ENCODE measurements at places on chromosomes 7 and 10.

DNA sequence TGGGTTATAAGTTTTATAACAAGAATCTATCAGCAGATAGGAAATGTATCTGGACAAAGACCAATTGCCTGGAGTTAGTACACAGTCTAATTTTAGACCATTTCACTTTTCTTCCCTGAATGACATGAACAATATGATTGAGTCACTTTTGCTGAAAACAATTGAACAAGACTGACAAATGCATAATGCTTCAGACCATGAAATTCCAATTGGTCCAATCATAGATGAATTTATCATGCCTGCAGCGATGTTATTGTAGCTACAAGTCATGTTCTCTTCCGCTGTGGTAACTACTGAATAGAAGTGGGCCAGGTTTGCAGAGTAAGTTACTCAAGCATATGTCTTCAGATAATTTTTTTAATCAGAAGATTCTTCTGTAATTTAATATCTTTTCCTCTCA is 73.4 kb downstream of the VSTM2A start:
- no peak for DNase-seq

DNA sequence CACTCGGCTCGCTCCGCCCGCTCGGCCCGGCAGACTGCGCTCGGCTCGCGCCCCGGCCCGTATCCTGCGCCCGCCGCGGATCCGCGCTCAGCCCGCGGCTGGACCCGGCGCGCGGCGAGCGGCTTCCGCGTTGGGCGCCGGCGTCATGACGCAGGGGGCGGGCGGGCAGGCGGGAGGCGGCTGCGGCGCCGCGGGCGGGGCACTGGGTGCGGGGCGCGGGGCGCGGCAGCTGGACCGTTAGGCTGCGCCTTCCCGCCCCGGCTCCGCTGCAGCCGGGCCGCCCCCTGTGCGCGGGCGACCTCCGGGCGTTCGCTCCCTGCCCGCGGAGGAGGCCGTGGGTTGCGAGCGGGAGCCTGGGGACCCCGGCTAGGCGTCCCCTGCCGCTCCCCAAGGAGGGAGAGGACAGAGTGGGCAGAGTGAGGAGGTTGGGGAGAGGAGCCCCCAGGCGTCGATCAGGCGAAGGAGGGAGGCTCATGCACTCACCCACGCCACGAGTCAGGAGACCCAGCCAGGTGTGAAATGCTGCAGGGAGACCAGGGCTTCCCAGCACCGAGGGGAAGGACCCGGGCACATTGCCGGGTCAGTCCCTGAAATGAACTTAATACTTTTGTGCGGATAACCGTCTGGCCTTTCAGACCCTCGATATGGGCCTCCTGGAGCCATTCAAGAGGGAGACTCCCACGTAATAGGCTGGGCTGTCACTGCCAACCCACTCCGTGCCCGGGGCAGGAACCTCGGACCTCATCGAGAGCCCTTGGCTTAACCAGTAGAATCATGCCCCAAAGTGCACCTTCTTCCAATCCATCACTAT is at the start of gene PIP4K2A:
TSS of gene PIP4K2A (minus strand) at position 100 of the 811 bp plus-strand sequence. CDS start 252 bp downstream, outside the sequence.
- DNase-seq, result peak; percentile 90

- DNase-seq, result no peak
These were observed 180.5 kb downstream of the CREB5 start for GRCh38 chr7:28592861-28593260.

DNA sequence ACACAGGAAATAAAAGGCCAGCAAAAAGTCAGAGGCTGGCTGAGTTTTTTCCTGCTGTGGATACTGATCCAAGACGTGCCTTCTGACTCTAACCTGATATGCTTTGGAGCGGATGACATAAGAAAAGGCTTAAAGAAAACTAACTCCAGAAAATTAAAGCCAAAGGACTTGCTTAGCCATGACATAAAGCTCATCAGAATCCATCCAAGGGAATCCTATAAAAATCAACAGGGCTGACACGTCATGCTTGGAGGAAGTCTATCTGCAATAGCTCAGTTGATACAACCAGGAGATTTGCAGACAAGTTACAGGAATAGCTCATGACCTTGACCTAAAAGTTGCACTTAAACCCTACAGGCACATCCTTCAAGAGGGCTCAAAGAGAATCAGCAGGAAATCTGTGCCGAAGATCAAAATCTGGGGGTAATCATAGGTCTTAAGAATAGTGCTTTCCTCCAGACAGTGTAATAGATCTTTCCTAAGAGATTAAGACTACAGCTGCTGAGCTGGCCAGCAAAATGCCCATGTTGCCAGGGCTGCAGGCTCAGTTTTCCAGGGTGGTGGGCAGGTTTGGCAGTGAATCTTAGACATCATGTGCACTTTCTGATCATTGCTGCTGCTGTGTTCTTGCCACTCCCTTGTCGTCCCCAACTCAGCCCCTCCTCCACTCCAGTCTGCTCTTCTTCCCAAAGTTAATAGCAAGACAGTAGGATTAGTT is 111.5 kb upstream of the SVIL start:
- no peak for DNase-seq

- DNase-seq, result no peak
These were observed 52.1 kb downstream of the SUFU start for GRCh38 chr10:102555781-102556328.

GRCh38 chr7:2237109-2237602 is 4.4 kb upstream of the MAD1L1 start:
- DNase-seq, result peak; percentile 97

DNA sequence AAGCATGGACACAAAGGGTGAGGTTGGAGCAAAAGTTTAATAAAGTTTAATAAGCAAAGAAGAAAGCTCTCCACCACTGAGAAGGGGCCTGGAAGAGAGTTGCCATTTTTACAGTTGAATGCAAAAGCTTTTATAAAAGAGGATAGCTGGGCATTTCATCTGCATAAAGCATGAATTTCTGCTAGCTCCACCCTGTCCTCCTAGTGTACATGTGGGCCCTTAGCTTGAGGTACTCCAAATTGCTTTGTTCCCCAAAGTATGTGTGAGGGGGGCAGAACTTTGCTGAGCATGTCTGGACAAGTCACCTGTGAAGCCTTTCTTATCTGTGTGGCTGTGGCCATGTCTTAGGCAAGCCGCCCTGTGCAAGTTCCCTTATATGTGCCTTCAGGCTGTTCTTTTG is 22.6 kb upstream of the CROT start:
- DNase-seq, result no peak

DNA sequence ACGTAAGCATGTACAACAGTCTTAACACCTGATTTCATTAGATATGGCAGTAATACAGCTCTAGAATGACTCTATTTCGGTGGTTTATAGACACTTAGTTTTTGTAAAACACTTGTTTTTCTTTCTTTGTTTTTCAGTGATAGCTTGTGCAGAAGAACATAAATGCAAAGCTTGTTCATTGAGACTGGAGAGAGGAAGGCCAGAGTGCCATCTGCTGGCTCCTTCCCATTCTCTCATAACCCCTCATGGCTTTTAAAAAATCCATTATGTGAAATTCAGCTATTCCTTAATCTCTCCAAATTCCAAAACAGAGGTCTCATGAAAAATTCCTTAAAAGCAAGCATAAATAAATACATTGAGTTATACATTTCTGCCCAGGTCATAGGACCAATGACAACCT is 76.3 kb downstream of the CACNB2 start:
- peak; percentile 3 for DNase-seq

DNA sequence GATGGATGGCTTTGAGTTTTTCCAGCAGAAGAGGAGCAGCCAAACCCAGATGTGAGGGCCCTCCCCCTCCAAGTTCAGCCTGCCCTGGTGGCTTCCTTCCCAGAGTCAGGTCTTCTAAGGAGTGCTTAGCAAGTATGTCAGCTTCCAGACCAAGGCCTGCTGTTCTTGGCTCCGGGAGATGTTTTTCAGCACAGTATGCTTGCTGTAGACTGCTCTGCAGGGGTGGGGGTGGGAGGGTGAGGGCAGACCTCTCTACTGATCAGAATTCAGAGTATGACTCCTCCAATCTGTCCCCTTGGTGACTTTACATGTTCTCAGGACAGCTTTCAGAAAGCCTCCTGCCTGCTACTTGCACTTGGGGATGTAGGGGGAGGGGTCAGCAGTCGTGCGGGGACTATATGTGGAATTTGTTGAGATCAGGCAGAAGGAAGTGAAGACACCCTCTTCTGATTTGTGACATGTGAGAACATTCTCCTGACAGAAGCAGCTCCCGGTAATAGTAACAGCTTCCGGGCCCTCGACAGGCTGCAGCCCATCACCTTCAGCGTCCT is 516.4 kb upstream of the ZMIZ1 start:
- no peak for DNase-seq

DNA sequence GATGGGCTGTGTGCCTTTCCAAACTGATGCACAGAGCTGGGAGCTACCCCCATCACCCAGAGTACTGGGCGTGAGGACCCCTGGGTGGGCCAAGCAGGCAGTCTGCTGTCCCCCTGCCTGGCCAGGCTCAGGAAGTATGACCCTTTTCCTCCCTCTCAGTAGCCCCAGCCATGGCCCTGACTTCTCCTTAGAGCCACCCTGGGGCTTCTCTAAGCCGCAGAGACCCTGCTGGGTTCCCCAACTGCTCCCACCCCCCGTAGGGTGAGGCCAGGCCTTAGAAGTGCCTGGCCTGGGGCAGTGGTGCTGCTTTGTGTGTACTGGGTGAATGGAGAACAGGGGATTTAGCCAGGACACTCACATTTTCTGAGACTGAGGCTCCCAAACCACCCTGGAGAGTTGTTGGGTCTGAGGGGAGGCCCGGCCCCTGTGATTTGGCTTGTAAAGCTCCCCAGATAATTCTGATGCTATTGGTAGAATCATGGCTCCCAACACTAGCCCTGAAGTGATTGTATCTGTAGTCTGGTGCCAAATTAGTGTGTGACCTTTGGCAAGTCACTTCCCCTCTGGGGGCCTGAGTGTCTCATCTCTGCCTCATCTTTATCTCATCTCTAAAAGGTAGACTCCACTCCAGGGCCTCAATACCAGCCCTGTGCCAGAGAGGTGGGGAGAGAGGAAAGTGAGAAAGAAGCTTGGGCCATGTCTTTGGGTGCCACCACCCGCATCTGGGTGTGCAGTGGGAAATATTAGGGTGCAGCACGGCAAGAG is 99.7 kb upstream of the PPIF start:
- DNase-seq, result peak; percentile 51

DNA sequence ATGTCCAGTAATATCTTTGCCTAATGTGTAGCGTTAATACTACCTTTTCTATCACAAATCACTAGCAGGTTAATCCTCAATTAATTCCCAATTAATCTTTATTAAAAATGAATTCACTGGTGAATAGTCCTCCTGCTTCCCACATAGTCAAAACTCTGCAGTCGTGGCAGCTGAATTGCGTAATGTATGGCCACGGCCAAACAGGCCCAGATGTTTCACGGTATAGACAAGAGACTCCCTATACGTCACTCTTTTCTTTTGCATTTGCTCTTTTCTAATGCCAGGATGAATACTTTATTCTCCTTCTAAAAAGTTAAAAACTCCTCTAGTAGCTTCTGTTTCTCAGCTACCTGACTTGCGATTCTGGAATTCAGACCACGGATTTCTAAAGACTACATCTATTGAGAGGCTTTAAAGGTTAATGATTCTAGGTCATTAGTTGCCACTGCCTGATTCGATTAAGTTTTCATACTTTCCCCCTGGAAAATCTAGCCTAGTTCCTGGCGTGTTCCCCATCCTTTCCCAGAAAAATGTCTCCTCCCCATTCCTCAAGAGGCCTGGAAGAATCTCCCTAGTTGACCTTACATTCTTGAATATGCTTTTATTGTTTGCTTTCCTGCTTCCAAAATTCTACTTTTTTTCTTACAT is 16.9 kb downstream of the MEOX2 start:
- DNase-seq, result no peak

GRCh38 chr7:127628445-127628844 is 10.5 kb upstream of the PAX4 start:
- DNase-seq, result no peak

- no peak for DNase-seq
These were observed 445 bp upstream of the PVRIG start for GRCh38 chr7:100219271-100219737.

DNA sequence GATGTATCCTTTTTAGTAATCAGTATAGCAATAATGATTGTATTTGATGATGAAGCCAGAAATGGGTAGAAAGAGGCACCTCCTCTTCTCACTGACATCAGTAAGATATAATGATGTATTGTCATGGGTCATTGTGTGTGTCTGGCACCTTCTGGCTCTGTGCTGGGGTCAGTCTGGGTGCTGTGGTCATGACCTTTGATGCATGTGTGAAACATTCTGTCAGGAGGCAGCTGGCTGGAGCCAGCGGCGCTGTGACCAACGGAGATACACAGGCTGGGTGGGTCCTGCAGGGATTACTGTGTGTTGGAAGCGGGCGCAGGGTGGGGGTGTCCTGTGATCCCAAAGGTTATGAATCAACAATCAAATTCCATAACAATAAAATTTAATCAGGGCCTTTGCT is 35.2 kb downstream of the EEPD1 start:
- no peak for DNase-seq

GRCh38 chr7:111138586-111138985 is 47.7 kb downstream of the LRRN3 start:
- no peak for DNase-seq

GRCh38 chr10:51716981-51717380 is 17.6 kb upstream of the CSTF2T start:
- DNase-seq, result no peak

DNA sequence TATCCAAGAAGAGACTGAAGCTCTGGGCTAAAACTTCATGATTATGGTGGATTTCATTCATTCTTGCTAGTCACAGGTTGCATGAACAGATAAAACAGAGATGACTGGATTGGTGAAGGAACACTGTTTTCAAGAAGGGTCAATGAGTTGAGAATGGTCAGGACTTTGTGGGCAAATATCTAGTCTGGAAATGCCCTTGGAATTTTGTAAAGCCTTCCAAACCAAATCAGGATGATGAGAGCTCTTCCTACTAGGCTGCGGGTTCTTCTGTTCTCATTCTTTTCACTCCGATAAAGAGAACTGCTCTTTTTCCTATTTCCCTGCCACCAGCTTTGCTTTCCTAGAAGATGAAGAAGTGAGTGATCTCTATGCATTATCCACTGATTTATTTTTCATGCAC is 171.4 kb downstream of the ARID5B start:
- no peak for DNase-seq

- DNase-seq, result no peak
These were observed 18.9 kb downstream of the CAMK2G start for GRCh38 chr10:73855413-73855812.

DNA sequence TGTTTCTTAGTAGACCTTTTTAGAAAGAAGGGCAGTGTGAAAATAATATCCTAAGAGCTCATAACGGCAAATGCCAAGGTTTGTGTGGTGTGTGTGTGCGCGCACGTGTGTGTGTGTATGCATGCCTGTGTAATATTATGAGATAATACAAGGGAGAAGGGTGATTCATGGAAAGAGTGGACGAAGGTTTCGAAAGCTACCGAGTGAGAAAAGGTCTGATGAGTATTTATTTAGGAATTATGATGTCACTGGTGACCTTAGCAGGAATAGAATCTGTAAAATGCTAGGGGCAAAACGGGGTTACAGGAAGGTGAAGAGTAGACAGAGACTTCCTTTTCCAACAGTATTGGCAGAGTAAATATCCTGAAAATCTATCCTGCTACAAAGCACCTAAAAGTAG is 107.3 kb downstream of the AHR start:
- DNase-seq, result no peak

Data from GM12865 (cell line).